ENCODE measurements at places on chromosomes 6 and 20.

GRCh38 chr20:62601172-62601571 is 41.1 kb upstream of the SLCO4A1 start:
- DNase-seq: no peak

- DNase-seq: no peak
Measured at GRCh38 chr20:2849529-2849928, 9.0 kb downstream of the VPS16 start.

- no peak for DNase-seq
Measured at GRCh38 chr6:170459451-170459850, 93.7 kb downstream of the PSMB1 start.

DNA sequence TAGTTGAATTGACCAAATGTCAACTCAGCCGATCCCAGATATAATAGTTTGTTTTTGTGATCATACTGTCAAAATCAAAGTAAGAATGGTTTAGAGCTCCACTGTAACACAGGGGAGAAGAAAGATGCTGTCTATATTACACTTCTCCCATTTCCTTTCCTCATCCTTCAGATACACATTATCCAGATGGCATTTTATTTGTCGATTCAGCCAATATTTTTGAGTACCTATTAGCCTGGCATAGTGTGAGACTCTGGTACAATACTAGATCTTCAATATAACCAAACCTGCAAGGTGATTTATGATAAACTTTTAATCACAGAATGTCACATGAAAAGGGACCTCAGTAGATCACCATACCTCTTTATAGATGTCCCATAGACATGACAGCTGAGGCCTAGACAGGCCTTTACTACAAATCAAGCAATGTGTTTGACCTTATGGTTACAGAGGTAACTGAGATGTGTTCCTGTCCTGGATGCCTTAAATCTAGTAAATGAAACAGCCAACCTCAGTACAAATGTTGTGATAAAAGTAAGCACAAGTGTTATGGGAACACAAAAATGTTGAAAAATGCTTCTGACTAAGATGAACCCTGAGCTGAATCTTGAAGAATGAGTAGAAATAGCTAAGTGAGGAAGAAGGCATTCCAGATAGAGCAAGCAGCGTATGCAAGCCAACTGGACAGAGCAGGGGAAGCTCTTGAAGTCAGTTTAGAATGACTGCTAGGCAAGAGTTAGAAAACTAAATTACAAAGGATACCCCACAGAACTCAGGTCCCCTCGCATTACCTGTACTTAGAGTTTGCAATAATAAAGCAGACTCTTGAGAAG is 1.9 kb downstream of the FBXO9 start:
- no peak for DNase-seq

DNA sequence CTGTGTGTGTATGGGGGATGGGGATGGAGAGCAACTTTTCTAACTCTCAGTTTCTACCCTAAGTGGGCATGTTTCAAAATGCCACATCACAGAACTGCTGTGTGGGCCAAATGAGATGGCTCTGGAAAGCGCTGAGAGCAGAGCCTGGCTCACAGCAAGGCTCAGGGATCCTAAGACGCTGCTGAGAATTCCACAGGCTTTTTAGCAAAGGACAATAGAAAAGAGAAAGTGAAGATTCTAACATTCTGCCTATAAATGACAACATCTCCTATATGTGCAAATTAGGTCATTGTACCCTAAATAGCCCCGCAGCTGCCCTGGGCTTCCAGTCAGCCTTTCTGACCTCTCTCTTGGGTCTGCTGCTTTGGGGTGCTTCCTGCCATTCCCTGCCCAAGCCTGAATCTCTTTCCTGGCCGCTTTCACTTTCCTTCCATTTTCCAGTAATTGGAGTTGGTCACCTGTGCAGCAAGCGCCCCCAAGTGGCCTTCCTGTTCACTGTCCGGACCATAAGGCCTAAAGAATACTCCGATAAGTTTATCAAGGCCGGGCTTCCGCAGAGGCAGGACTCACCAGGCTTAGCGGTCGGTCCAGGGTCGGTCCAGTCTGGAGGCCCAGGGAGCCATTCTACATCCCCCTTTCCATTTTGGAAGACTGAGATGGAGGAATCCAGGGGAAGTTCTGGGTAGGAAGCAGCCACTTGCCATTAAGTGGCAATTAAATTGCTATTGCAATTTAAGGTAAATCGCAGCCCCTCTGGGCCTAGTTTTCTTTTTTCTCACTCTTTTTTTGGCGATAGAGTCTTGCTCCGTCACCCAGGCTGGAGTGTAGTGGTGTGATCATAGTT is 6.7 kb upstream of the DDR1 start:
- DNase-seq: peak; percentile 95

DNA sequence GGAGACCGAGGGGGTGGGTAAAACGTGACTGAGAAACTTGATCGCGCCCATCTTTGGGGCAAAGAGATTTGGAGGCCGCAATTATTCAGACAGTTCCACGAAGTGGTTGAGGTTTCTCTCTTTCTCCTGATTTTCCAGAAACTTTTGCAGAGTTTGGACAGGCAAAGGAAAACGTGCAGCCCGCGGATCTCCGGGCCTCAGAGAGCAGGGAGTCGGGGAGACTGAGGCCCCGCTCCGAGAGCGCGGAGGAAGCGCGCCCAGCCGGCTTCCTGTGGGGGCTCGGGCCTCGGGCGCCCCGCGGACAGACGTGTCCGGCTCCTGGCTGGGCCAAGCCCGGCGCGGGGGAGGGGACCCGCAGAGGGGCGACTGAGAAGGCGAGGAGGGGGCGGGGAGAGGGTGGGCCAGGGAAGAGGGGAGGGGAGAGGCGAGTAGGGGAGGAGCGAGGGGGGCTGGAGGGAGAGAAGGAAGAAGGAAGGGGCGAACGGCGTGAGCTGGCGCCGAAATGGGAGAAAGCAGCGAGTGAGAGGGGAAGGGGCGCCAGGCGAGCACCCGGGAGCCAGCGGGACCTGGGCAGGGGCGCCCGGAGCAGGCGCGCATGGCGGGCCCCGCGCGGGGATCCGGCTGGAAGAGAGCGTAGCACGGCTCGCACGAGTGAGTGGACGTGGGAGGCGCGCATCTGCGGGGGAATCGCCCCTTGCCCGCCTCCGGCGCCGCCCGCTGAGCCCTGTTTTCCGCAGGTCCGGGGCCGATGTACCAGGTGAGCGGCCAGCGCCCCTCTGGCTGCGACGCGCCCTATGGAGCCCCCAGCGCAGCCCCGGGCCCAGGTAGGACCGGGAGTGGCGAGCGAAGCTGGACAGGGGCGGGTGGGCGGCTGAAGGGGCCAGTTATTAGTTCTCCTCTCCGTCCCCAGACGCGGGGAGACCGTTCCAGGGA is at the start of gene MDFI:
Gene MDFI, plus strand, starts transcription at position 467 of the 933 bp plus-strand sequence. Its CDS starts 282 bp downstream, at position 749.
- DNase-seq: no peak

- no peak for DNase-seq
Measured at GRCh38 chr6:148565321-148565926, 181.4 kb upstream of the UST start.

DNA sequence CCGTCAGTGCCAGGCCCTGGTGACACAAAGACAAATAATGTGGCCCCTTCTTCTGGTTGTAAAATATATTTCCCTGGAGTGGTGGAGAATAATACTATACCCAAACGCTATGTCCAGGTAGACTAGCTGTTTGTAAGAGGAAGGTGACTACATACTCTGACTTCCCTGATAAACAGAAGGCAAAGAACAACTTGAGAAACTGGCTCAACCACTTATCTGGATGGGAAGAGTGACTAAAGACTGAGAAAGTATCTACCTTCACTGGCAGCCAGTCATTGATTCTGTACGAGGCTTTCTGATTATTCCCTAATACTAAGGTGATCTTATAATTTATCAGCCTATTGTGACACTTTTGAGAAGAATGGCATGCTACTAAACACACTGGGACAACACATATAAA is 569.7 kb downstream of the EPHA7 start:
- no peak for DNase-seq

- DNase-seq: no peak
Measured at GRCh38 chr20:32191873-32192272, 15.7 kb downstream of the PLAGL2 start.

GRCh38 chr6:7183707-7184106 is 75.9 kb downstream of the RREB1 start:
- DNase-seq: no peak

DNA sequence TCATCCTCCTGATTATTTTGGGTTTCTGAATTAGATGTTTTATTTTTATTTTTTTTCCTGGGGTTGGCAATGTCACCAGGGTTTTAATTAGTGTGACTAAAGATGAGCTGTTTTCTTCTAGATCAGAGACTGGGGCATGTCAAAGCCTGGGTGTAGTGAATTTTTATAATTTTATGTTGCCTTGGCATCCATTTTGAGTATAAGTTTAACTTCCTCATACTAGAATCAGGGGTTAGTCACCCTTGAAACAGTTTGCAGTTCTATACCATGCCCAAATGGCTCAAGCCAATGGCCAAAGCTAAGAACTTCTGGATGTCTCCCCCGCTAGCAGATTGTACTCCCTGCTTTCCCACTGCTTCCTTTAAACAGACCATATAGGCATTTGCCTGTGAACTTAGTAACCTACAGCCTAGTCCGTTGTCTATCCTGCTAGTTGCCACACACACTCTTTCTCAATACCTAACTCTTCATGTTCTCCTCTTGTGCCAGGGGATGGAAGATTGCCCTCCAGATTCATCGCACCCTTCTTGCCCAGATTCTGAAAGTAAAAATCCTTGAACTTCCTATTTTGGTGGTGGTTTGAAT is 54.5 kb downstream of the KIAA0408 start:
- DNase-seq: no peak

GRCh38 chr6:39086294-39086693 is 28.7 kb downstream of the SAYSD1 start:
- DNase-seq: no peak

DNA sequence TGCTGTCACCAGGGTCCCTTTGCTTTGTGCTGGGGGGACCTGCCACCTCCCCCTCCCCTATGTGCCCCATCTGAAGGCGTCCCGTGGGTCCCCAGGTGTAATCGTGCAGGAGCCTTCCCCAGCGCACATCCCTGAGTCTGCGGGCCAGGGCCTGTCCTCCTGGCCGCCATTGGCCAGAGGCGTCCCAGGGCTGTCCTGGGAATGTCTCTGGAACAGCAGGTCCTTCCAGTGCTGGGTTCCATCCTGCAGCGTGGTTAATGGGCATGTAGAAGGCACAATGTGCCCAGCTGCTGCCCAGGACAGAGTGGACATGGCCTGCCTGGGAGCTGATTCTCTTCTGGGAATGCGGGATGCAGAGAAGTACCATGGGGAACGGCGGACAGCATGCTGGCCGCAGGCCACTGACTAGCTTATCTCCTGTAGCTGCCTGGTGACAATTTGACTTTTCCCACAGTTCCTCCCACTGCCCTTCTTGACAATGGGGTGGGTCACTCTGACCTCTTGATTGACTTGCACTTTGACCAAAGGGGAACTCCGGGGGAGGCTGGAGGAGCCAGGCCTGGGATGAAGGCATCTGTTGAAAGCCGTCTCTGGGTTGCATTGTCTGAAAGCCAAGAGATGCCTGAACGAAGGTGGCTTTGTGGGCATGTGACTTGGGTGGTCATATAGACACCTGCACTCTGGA is 64.0 kb downstream of the CTCFL start:
- DNase-seq: no peak

- peak; percentile 28 for DNase-seq
Measured at GRCh38 chr6:12958052-12958706, 241.6 kb downstream of the PHACTR1 start.

DNA sequence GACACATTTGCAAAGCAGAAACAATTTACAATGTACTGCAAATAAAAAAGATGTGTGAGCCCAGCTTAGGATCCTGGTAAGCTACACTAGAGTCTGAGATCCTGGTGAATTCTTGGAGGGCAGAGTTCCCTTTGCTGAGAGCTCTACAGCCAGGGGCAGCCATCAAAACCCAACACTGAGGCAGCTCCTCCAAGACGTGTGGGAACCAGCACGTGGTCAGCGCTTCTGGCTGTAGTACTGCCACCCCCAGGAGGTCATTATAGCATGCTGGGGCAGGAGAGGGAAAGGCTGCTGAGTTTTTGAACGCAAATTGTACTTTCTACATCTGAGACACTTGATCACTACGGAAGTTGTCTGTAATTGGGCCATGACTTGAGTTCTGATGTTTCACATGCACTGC is 131.5 kb downstream of the INSM1 start:
- DNase-seq: no peak

DNA sequence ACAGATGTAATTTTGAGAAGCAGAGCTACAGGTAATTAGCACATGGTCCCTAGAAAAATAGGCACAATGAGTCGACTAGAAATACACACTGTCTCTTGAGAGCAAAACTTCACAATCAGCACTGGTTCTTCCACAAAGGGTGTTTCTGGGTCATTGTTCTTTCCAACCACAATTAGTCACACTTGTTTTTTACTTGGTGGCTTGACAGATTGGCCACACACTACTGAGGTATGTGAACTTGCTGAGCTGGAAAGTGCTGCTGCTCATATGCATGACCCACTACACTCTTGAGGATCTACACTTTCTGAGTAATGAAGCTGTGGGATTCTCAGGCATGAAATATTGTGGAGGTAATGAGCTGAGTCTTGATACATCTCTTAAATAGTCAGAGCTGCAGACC is 347.7 kb downstream of the BCKDHB start:
- peak; percentile 77 for DNase-seq

- DNase-seq: no peak
Measured at GRCh38 chr6:42066156-42066675, 15.9 kb downstream of the TAF8 start.

GRCh38 chr20:32763202-32764004 is 1.2 kb downstream of the DNMT3B start:
- no peak for DNase-seq

- DNase-seq: no peak
Measured at GRCh38 chr6:13447949-13448724, 39.3 kb downstream of the GFOD1 start.

GRCh38 chr6:92263864-92264263 is 1155.5 kb downstream of the EPHA7 start:
- DNase-seq: no peak

- no peak for DNase-seq
Measured at GRCh38 chr6:34063651-34064050, 82.2 kb downstream of the GRM4 start.

DNA sequence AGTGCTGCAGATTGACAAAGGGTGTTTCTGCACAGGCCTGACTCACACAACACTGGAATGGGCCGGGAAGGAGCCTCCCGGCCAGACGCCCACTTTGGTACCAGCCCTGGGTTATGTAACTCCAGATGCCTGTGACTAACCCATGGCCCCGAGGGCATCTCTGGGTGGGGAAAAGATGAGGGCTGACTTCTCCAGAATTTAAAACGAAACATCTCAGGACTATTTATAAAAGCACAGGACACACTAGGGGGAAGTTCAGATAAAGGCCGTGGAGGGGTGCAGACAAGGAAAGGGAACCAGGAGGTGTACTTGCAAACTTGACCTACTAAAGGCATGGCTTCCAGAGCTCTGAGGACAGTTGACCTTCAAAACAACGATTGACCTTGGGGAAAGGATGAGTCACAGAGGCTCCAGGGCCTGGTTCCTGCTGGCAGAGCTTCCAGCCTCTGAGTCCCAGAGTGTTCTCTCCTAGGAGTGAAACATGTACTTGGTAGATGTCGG is 196.9 kb downstream of the NFATC2 start:
- DNase-seq: peak; percentile 42

- no peak for DNase-seq
Measured at GRCh38 chr20:38700141-38700540, 24.1 kb upstream of the SLC32A1 start.
